Caco-2 (cell line): ENCODE measurements at places on chromosomes 16 and 17.

GRCh38 chr16:29662729-29663015 is 375 bp upstream of the SPN start:
- no peaks in the 10 kb centered on the region for H3K36me3 ChIP-seq
- no peak for DNase-seq
- no peak overlapping the region for H3K4me3 ChIP-seq
- peaks cover 5% of the 10 kb centered on the region; the same call in 1 of the 2 replicates for H3K4me1 ChIP-seq
- no peaks in the 10 kb centered on the region for H3K27me3 ChIP-seq

- no peak overlapping the region for H3K4me3 ChIP-seq
- H3K27me3 ChIP-seq = no peaks in the 10 kb centered on the region
- DNase-seq = no peak
- H3K27ac ChIP-seq = peak overlapping the region; percentile 92
These were observed 26.2 kb downstream of the ABCC3 start for GRCh38 chr17:50660887-50661345.

- no peak overlapping the region for H3K4me3 ChIP-seq
- no peaks in the 10 kb centered on the region for H3K27me3 ChIP-seq
- H3K36me3 ChIP-seq = no peaks in the 10 kb centered on the region
- H3K27ac ChIP-seq = no peak overlapping the region
- no peaks in the 10 kb centered on the region for H3K4me1 ChIP-seq
- no peak for DNase-seq
These were observed 231.8 kb downstream of the BCAS3 start for GRCh38 chr17:60909405-60909804.

- H3K36me3 ChIP-seq = peaks cover 17% of the 10 kb centered on the region
- H3K27me3 ChIP-seq = no peaks in the 10 kb centered on the region
- H3K4me3 ChIP-seq = peak overlapping the region; percentile 49
- DNase-seq = no peak
These were observed 651 bp upstream of the EIF1 start for GRCh38 chr17:41687828-41688640.

DNA sequence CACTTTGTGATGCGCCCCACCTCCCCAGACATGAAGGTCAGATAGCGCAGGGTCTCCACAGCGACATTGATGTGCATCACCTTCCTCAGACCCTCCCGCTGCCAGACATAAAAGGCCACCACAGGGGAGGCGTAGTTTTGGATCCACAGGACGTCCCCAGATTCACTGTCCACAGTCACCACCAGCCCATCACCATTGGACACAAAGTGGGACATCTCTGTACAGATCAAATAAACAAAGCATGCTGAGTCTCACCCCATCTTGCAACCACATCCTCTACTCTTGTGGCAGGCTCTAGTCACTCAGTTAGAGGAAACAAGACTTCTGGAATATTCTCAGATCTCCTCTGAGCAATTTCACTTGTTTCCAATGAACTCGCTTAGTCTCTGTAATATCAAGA is 46.3 kb upstream of the ICAM2 start:
- no peak for DNase-seq
- no peak overlapping the region for H3K27ac ChIP-seq
- H3K36me3 ChIP-seq = peaks cover 10% of the 10 kb centered on the region
- no peaks in the 10 kb centered on the region for H3K27me3 ChIP-seq

GRCh38 chr17:63925615-63926014 is 6.5 kb downstream of the CD79B start:
- H3K36me3 ChIP-seq = no peaks in the 10 kb centered on the region
- H3K4me1 ChIP-seq = no peaks in the 10 kb centered on the region
- no peak for DNase-seq
- no peak overlapping the region for H3K4me3 ChIP-seq

DNA sequence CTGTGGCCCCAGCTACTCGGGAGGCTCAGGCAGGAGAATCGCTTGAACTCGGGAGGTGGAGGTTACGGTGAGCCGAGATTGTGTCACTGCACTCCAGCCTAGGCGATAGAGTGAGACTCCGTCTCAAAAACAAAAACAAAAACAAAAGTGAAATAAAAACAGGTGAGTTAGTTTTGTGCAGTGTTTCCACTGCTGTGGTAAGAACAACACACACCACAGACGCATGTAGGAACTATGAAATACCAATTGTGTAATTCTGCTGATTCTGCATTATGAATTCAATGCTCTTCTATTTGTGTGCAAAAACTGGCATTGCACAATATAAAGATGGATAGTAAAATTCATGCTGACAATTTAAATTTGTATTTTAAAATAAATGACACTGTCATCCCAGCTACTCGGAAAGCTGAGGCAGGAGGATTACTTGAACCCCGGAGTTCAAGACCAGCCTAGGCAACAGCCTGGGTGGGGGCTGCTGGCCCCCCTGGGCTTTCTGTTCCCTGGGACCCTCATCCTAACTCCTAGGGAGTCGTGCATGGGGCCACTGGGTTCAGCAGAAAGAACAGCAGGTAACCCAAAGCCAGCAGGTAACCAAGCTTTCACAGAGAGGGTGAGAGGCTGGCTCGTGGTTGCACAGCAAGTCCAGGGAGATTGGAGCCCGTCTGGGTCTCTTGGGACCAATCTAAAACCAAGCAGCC is 10.6 kb upstream of the RHBDF2 start:
- no peaks in the 10 kb centered on the region for H3K36me3 ChIP-seq
- no peak for DNase-seq
- H3K4me3 ChIP-seq = no peak overlapping the region
- H3K4me1 ChIP-seq = 0 out of 2 replicates have a peak, but pooled peaks cover 2% of the 10 kb centered on the region

- no peak overlapping the region for H3K4me3 ChIP-seq
- no peak for DNase-seq
- H3K27ac ChIP-seq = no peak overlapping the region
- H3K4me1 ChIP-seq = no peaks in the 10 kb centered on the region
- H3K36me3 ChIP-seq = no peaks in the 10 kb centered on the region
- no peaks in the 10 kb centered on the region; the same call in 1 of the 2 replicates for H3K27me3 ChIP-seq
These were observed 5.9 kb upstream of the DNAH17 start for GRCh38 chr17:78583091-78583490.

DNA sequence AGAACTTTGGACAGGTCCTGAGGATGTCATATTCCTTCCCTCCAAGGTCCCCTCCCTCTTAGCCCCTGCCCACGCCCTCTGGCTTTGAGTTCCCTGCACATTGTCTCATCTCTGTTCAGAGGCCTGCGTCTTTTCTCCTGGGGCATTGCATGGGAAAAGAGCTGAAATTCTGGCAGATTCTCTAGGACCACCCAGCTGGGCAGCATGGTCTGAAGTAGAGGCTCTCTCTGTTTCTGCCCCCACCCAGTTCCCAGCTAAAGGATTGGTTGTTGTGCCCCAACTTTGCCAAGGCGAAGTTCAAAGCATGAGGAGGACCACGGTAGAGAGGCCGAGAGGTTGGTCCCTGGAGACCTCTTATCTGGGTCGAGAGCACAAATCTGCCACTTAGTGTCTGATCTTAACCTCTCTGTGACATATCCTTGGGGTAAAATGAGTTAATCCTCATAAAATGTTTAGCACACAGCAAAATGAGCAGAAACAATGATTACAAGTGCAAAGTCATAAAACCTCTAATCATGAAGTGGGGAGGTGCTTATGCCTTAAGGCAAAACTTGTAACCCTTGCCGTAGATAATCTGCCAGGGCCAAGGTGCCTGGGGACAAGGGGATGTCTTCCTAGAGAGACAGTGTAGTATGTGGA is 2.4 kb downstream of the ABAT start:
- peak overlapping the region; percentile 85 for H3K27ac ChIP-seq
- no peak overlapping the region for H3K4me3 ChIP-seq

- H3K27me3 ChIP-seq = no peaks in the 10 kb centered on the region
- H3K36me3 ChIP-seq = no peaks in the 10 kb centered on the region
- H3K4me3 ChIP-seq = no peak overlapping the region
- H3K27ac ChIP-seq = no peak overlapping the region
- H3K4me1 ChIP-seq = no peaks in the 10 kb centered on the region
These were observed 2177.2 kb downstream of the TP53TG3F start for GRCh38 chr16:35636480-35637230.

GRCh38 chr16:64910356-64910755 is 211.5 kb downstream of the CDH11 start:
- no peaks in the 10 kb centered on the region for H3K36me3 ChIP-seq
- no peaks in the 10 kb centered on the region for H3K27me3 ChIP-seq
- DNase-seq = no peak
- no peak overlapping the region for H3K4me3 ChIP-seq

DNA sequence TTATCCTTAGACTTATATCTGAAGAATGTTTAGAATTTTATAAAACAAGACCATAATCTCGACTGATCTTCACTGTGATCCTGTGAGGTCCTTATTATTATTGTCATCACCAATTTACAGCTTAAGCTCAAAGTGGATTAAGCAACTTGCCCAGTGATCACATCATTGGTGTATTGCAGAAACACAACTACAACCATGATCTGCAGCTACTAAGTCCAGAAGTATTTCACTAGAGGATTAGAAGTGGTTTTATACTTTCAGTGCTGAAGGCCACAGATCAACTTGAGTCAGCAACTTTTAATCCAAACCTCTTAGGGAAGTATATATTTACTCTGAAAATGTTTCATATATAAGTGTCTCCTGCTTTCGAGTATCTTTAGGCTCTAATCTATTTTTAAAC is 624.3 kb upstream of the SOX9 start:
- H3K4me1 ChIP-seq = no peaks in the 10 kb centered on the region; the same call in 1 of the 2 replicates
- H3K36me3 ChIP-seq = no peaks in the 10 kb centered on the region
- H3K27me3 ChIP-seq = no peaks in the 10 kb centered on the region
- H3K4me3 ChIP-seq = no peak overlapping the region

DNA sequence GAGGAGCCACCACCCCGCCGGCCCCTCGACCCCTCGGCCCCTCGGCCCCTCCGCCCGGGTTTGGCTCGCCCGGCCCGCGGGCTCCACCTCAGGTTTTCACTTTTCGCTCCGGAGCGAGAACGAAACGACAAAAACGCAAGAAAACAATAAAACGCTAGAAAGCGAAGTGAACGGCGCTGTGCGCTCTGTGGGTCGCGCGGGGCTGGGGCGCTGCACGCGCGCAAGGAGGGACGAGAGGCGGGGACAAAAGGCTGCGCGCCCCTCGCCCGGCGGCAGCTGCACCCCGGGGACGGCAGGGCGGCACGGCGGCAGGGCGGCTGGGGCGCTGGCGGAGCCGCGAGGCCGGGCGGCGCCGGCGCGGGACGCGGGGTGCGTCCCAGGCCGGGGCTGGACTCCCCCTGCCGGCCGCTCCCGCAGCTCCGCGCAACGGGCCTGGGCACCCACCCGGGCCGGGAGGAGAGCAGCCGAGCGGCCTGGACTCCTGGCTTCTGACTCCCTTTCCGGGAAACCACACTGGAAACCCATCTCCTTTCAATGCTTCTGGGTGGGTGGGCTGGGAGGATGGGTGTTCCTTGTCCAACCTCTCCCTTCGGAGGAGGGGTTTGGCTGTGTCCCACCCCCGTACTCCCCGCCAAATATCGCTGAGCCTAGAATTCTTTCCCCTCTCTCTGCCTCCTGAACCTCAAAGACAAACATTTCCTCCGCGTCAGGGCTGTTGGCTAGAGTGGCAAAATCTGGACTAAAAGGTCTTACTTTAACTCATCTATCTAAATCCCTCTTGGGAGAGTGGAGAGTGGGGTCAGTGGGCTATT is 9.9 kb downstream of the TBX2 start:
- no peaks in the 10 kb centered on the region for H3K27me3 ChIP-seq
- H3K36me3 ChIP-seq = no peaks in the 10 kb centered on the region
- peak; percentile 88 for DNase-seq
- H3K4me3 ChIP-seq = peak overlapping the region; percentile 67
- no peaks in the 10 kb centered on the region for H3K4me1 ChIP-seq

GRCh38 chr16:3879887-3880564 is 487 bp downstream of the CREBBP start:
- peak; percentile 77 for DNase-seq
- peak overlapping the region; percentile 95 for H3K4me3 ChIP-seq
- no peak overlapping the region for H3K27ac ChIP-seq
- H3K27me3 ChIP-seq = no peaks in the 10 kb centered on the region
- peaks cover 5% of the 10 kb centered on the region; the same call in 1 of the 2 replicates for H3K4me1 ChIP-seq

GRCh38 chr17:31678431-31678830 is 180.6 kb downstream of the COPRS start:
- no peak overlapping the region for H3K4me3 ChIP-seq
- no peaks in the 10 kb centered on the region for H3K4me1 ChIP-seq
- H3K27ac ChIP-seq = no peak overlapping the region
- no peak for DNase-seq
- 0 out of 2 replicates have a peak, but pooled peaks cover 2% of the 10 kb centered on the region for H3K27me3 ChIP-seq
- H3K36me3 ChIP-seq = no peaks in the 10 kb centered on the region

DNA sequence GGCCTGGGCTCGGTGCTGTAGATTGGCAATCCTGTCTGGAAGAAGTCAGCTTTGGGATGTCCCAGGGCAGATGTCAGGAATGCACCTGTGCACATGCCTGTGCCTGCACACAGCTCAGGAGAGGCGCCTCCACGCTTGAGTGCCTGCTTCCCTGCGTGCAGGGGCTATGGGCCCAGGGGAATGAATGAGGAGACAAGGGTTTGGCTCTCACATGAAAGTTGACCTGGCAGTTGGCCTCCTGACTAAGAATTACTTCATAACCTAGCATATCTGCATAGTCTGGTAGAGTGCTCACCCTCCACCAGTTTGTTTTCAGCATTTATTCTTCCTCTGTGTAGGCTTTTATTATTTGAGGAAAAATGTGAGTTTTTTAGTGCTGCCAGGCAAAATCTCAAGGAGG is 50.0 kb downstream of the PLD6 start:
- no peak overlapping the region for H3K4me3 ChIP-seq
- no peaks in the 10 kb centered on the region for H3K27me3 ChIP-seq
- H3K4me1 ChIP-seq = no peaks in the 10 kb centered on the region
- H3K27ac ChIP-seq = no peak overlapping the region
- DNase-seq = no peak
- peaks cover 10% of the 10 kb centered on the region for H3K36me3 ChIP-seq

- H3K4me3 ChIP-seq = no peak overlapping the region
- peak overlapping the region; percentile 99 for H3K27ac ChIP-seq
- no peak for DNase-seq
- peaks cover 1% of the 10 kb centered on the region; the same call in 1 of the 2 replicates for H3K36me3 ChIP-seq
These were observed 23.3 kb downstream of the SLC7A5 start for GRCh38 chr16:87845807-87846619.

- no peaks in the 10 kb centered on the region for H3K27me3 ChIP-seq
- H3K4me3 ChIP-seq = no peak overlapping the region
- H3K4me1 ChIP-seq = no peaks in the 10 kb centered on the region
- DNase-seq = no peak
These were observed 316.6 kb downstream of the SNX29 start for GRCh38 chr16:12293017-12293618.

DNA sequence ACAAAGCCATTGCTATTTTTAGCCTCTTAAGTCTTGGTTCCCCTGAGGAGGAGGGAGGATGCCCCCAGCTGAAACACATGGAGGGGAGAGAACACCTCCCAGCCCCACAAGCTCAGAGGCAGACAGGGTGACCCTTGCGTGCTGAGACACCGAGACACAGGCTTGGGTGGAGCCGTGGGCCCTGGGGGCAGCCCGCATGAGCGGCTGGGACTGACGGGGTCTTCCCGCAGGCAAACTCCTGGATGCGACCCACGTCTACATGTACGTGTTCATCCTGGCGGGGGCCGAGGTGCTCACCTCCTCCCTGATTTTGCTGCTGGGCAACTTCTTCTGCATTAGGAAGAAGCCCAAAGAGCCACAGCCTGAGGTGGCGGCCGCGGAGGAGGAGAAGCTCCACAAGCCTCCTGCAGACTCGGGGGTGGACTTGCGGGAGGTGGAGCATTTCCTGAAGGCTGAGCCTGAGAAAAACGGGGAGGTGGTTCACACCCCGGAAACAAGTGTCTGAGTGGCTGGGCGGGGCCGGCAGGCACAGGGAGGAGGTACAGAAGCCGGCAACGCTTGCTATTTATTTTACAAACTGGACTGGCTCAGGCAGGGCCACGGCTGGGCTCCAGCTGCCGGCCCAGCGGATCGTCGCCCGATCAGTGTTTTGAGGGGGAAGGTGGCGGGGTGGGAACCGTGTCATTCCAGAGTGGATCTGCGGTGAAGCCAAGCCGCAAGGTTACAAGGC is 9.8 kb downstream of the SLC16A3 start:
- peak overlapping the region; percentile 39 for H3K27ac ChIP-seq
- peaks cover 4% of the 10 kb centered on the region for H3K36me3 ChIP-seq
- H3K4me1 ChIP-seq = peaks cover 25% of the 10 kb centered on the region
